ENCODE measurements at places on chromosomes 16 and 17.

DNA sequence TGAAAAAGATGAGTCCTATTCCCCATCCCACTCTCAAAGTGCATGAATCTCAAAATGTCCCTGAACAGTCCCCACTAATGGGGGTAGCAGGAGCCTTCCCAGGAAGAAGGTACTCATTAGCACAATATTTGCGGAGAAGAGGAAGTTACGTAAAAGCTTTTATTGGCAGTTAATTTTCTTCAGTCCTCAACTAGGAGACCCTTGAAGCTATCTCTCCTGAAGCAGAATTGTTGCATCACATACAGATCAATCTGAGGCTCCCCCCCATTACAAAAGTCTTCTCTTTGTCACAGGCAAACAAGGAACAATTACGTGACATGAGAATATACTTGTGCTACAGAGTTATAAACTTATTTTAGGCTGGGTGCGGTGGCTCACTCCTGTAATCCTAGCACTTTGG is 14.2 kb downstream of the SLFN12L start:
- DNase-seq = no peak

- no peak for DNase-seq
Observed at GRCh38 chr17:16381496-16381820, 567 bp downstream of the UBB start.

GRCh38 chr16:49216593-49216992 is 65.0 kb downstream of the CBLN1 start:
- DNase-seq = no peak

GRCh38 chr16:47613251-47613650 is 152.1 kb downstream of the PHKB start:
- no peak for DNase-seq

DNA sequence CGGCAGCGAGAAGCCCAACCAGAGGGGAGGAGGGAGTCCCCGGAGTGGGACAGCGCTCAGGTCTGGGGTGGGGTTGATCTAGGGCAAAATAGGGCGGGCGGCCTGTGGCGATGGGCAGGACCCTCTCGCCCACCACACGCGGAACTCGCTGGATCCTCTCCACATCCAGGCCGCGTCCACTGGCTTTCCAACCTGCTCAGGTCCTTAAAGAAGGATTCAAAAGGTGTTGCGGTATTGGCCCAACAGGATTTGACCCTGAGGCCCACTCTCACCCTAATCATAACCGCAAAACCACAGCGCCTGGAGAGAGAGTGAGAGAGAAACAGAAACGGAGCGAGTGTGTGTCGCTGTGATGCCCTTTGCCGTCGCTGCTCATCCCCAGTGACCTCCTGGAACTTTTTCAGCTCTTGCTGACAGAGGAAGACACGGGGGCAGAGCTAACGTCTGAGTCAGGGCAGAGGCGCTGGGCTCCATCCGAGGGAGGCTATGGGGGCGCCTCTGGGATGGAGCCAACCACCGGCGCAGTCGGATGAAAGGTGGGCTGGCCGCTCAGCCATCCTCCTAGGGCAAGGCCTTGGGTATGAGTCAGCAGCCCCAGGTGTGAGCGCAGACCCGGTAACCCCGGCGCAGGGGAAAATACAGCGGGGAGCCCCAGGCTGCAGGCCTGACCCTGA is 16.7 kb upstream of the OR1F1 start:
- DNase-seq = no peak

- DNase-seq = peak; percentile 50
Observed at GRCh38 chr17:72456075-72456474, 335.3 kb downstream of the SOX9 start.

GRCh38 chr16:67843343-67843765 is 1.2 kb downstream of the THAP11 start:
- DNase-seq = no peak

DNA sequence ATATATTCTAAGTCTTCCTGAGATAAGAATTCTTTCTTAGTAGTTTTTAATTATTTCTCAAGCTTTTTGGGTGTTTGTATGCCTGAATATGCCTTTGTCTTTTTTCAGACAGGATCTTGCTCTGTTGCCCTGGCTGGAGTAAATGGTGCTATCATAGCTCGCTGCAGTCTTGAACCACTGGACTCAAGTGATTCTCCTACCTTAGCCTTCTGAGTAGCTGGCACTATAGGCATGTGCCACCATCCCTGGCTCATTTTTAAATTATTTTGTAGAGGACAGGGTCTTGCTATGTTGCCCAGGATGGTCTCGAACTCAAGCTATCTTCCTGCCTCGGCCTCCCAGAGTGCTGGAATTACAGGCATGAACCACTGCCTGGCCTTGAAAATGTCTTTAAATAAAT is 41.6 kb downstream of the MAP2K4 start:
- no peak for DNase-seq

DNA sequence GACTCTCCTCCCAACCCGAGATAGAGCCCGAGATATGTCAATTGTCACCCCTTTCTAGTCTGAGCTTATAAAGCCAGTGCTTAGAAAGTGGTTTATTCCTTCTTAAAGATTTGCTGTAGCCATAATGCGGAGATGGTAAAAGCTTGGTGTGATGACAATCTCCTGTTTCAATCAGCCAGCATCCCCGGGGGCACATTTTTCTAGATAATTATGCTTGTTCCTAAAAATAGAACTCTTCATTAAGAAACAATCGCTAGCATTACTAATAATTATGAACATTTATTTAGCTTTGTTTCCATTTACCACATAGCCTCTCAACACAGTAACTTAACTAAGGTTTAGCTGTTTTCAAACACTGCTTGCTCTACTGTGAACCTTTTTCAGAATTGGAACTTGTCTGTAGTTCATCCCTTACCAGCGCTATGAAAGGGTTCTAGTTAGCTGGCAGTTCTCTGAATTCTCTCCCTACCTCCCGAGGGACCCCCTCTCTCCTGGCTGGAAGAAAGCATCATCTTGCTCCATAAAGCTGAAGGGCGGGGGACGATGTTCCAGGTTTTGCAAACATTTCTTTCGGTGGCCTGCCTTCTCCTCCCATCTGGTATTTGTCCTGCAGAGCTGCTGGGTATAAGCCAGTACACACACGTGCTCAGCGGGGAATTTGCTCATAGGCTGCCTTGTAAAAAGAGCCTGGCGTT is 922 bp upstream of the MRPL58 start:
- no peak for DNase-seq

- DNase-seq = no peak
Observed at GRCh38 chr17:13268791-13269595, 251.2 kb upstream of the ELAC2 start.

GRCh38 chr16:68577352-68577853 is 38.3 kb downstream of the ZFP90 start:
- no peak for DNase-seq

GRCh38 chr17:57866723-57867122 is 16.9 kb upstream of the MRPS23 start:
- DNase-seq = no peak

DNA sequence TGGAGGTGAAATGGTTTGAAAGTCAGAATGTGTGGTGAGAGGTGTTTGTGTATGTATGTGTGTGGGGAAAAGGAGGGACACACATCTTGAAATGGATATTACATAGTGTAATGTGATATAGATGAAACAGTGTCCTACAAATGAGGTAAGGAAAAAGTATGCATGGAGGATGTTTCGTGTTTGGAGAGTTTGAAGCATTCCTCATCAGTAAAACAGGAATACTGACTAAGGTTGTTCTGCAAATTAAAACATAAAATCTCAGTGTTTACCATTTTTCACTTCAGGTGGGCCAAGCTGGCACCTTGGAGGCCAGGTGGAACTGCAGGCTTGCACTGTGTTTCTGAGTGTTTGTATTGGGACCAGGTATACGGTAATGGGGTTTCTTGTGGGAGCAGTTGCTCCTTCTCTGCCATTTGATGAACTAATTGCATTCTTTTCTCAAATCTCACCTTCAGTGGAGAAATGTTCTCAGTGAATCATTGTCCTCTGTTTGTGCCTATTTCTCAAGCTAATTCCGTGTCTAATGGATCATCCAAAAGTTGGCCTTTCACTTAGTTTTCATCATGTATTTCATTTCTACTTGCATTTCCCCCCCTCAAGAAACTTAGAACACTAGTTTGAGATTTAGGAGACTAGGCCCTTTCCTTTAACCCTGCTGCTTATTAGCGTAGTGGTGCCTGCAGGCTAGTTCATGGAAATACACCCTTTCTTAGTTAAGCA is 8.2 kb upstream of the TBKBP1 start:
- no peak for DNase-seq

DNA sequence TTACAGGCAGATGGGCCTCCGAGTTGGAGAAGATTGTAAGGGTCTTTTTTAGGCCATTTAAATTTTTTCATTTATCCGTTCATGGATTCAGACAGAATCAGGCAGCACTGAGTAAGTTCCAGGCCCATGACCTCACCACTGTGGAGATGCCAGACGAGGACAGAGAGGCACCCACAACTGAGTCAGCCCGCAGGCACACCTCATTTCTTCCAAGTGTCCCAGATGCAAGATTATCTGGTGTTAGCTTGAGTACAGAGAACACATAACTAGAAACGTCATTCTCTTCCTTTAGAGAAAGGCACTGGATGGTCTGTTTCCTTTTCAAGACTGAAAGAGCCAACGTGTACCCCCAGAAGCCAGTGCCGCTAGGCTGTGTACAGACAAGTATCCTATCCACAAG is 16.9 kb downstream of the CLEC16A start:
- DNase-seq = no peak

DNA sequence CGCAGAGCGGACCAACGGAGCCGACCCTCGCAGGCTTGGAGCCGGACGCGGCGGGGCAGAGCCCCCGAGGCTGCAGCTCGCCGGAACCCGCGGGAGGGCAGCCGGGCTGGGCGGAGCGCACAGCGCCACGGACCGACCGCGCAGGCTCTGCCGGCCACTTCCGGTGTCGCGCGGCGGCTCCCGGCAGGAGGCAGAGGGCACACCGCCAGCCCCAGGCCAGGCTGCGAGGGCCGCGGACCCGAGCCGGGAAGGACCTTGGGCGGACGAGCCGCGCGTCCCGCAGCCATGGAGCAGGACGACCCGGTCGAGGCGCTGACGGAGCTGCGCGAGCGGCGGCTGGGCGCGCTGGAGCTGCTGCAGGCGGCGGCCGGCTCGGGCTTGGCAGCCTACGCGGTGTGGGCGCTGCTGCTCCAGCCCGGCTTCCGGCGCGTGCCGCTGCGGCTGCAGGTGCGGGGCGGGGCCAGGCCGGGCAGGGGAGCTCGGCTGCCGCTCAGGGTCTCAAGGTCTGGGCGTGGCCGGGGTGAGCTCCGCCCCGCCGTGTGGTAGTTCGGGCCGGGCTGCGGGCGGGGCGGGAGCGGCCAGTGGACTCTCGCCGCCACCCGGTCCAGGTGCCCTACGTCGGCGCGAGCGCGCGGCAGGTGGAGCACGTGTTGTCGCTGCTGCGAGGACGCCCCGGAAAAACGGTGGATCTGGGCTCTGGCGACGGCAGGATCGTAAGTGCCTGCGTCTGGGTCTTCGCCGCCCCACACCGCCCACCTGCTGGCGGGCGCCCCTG is at the start of gene ANTKMT:
ANTKMT (plus strand) TSS at position 157 of the 775 bp plus-strand sequence; CDS start at position 286, 129 bp downstream.
- peak; percentile 82 for DNase-seq

DNA sequence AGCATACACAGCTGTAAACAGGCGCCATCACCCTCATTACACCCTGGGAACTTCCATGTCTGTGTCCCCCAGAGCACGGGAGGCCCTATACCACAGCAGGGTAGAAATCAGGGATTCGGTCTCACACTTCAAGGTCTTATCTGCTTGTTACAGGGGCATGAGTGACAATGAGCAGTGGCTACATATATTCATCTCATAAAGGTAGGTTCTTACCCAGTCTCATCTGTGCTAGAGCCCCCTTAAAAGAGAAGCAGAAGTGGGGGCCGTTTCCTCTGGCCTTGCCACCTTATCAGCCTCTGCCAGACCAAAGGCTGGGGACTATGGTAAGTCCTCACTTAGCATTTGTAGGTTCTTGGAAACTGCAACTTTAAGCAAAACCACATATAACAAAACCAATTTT is 46.5 kb downstream of the IRX5 start:
- no peak for DNase-seq

DNA sequence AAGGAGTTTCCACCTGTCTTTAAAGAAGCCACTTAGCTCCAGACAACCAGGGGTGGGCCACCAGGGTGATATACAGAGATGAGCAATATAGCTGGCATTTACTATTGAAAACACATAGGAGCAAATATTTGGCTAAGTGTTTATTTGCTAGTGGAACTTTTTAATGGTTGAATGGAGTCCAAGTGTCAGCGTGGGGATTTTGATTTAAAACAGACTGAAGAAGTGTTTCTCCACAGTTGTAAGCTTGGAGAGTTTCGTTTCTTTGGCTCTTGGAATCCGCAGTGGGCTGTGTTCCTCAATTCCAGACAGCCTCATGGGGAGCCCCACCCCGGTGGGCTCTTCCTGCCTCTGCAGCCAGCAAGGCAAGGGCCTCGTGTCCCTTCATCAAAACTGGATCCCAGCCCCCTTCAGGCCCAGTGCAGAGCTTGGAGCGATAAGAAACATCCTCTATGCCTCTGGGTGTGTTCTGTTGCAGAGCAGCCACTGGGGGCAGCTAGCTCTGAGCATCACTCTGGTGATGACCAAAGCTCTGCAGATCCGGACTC is 36.1 kb downstream of the NOG start:
- DNase-seq = peak; percentile 65

DNA sequence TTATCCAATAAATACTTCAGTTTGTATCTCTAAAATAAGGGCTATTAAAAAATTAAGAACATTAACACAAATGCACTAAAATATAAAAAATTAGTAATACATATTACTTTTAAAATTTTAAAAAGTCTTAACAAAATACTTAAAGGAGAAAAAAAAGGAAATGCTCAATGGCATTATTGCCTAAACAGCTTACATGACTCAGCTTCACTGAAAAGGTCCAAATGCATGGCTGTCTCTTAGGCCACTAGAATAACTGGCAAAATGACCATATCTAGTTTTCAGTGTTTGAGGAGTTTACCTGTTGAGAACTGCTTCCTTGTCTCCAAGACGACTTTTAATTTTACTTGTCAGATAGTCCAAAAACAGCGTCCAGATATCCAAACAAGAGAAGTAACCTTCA is 66.0 kb downstream of the XPO6 start:
- DNase-seq = no peak

GRCh38 chr17:31415004-31415454 is 23.6 kb downstream of the RAB11FIP4 start:
- no peak for DNase-seq

DNA sequence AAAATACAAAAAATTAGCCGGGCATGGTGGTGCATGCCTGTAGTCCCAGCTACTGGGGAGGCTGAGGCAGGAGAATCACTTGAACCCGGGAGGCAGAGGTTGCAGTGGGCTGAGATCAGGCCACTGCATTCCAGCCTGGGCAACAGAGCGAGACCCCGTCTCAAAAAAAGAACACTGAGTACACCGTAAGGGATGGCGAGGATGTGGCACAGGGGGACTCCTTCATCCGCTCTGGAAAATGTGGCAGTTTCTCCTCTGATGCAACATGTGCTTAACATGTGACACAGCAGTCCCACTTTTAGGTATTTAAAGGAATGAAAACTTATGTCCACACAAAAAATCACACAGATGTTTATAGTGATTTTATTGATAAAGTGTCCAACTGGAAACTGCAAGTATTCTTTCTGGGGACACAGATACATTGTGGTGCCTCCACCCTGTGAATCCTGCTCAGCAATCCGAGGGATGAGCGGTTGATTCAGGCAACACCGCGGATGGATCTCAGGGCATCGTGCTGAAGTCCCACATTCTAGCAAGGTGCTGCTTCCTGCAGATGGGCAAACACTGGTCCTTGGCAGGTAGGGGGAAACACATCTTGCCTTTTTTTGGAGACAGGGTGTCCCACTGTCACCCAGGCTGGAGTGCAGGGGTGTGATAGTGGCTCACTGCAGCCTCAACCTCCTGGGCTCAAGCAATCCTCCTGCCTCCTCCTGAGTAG is 3.5 kb upstream of the C16orf95 start:
- DNase-seq = no peak

- DNase-seq = no peak
Observed at GRCh38 chr17:71192039-71192555, 928.7 kb upstream of the SOX9 start.

Data from HTR-8/SVneo (cell line).